ENCODE measurements at places on chromosomes 2 and 18. TPM values are rescaled to one million over a fixed set of nuclear protein-coding genes. Genes with fewer than 3 reads are reported as not detected.

- H3K36me3 ChIP-seq: no peaks in the 10 kb centered on the region
- H3K27ac ChIP-seq: no peak overlapping the region
- no peaks in the 10 kb centered on the region for H3K4me1 ChIP-seq
- H3K27me3 ChIP-seq: peaks cover 6% of the 10 kb centered on the region
These were observed 725 bp upstream of the LAMA3 start for GRCh38 chr18:23688528-23688927.

DNA sequence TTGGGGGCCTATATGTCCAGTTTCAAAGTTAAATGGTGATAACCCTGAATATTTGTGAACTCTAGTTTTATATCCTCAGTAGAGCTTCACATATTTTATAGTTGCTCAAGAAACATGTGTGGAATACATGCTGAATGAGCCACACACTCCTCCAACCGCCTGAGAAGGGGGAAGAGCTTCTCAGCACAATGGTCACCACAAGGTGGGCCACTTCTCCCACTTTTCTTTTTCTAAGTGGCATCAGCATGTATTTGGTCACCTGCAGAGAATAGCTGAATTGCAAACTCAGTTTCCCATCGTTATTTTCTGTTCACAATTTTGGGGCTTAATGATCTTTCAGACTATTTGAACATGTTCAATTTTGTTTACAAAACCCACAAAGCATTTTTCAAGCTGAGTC is 340.5 kb downstream of the PARD3B start:
- H3K4me1 ChIP-seq: no peaks in the 10 kb centered on the region
- H3K27me3 ChIP-seq: no peaks in the 10 kb centered on the region
- no peak for DNase-seq
- H3K27ac ChIP-seq: no peak overlapping the region

GRCh38 chr2:113039719-113040118 is 12.9 kb downstream of the IL36B start:
- H3K27me3 ChIP-seq: peaks cover 3% of the 10 kb centered on the region
- H3K4me3 ChIP-seq: no peak overlapping the region
- no peaks in the 10 kb centered on the region for H3K36me3 ChIP-seq
- no peak overlapping the region for H3K27ac ChIP-seq
- DNase-seq: no peak
- no peaks in the 10 kb centered on the region for H3K4me1 ChIP-seq

DNA sequence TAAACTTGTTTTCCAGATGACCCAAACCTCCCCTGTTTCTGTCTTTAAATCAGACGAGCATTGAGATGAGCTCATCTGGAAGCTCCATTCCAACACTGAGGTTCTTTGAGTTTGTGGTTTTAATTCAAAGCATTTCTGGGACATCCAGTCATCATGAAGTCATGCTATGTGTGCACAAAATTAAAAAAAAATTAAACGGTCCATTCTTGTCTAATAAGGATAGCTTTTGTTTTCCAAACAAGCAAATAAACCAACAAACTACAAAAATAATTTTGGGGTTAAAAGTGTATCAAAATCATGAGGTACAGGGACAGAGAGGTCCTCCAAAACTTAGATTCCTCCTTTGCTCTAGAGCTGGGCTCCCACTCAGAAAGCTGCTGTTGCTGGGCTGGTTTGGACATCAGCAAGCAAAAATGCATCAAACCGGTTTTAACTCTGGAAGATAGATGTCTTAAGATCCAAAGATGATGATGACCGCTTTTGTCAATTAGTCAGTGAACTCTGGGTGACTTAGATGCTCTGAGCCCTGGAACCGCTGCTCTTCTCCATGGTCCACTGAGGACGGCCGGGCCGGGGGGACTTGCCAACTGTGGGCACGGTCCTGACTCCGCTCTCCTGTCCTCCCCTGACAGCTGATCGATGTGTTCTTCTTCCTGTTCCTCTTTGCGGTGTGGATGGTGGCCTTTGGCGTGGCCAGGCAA is 65.4 kb downstream of the TRPM8 start:
- H3K4me3 ChIP-seq: no peak overlapping the region
- H3K4me1 ChIP-seq: peaks cover 23% of the 10 kb centered on the region

DNA sequence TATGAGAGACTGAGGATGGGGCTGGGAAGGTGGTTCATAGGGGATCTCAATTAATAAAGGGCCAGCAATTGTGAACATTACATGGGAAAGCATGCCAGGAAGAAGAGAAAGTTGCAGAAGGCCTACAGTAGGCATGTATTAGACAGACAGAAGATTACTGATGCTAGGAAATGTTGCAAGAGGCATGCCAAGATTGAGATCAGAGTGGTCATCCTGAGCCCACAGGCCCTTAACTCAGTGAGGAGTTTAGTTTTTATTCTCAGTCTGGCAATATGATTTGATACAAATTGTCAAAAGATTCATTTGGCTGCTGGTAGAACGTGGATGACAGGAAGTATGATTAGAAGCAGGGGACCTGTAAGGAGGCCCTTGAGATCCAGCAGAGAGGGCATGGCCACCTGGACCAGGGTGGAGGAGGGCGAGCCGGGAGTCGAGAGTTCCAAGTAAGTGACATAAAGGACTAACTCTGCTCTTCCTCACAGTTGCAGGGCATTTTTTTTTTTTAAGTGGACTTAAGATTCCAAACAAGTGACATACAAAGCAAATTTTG is 54.9 kb downstream of the EPHA4 start:
- peaks cover 2% of the 10 kb centered on the region for H3K4me1 ChIP-seq
- no peaks in the 10 kb centered on the region for H3K27me3 ChIP-seq
- H3K27ac ChIP-seq: no peak overlapping the region
- no peak for DNase-seq
- H3K4me3 ChIP-seq: no peak overlapping the region

DNA sequence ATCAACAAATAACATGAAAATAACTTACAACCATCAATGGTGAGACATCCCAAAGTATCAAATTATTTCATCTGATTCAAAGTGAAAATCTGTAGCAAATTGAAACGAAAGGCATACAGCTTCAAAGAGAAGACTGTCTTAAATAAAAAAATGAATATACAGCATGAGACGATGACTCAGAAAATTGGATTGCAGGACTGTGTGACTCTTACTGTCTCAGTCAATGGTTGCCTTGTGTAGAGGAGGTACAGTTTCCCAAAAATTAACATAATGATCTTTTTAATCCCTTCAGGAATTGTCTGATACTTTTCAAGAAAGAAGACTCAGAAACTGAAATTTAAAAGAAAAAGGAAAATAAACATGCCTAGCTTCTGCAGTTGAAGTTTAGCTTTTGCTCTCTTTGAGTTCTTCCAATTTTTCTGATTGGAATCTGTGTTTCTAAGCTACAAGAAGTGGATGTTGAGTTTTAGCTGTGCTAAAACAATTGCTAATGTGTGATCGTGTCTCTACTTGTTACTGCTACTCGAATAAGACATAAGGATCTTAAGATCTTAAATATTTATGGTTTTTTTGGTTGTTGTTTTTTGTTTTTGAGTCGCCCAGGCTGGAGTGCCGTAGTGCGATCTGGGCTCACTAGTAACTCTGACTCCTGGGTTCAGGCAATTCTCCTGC is 41.1 kb upstream of the EPB41L3 start:
- no peaks in the 10 kb centered on the region for H3K4me1 ChIP-seq
- no peak overlapping the region for H3K4me3 ChIP-seq
- no peaks in the 10 kb centered on the region for H3K36me3 ChIP-seq
- no peaks in the 10 kb centered on the region for H3K27me3 ChIP-seq

- no peak overlapping the region for H3K4me3 ChIP-seq
- H3K36me3 ChIP-seq: no peaks in the 10 kb centered on the region
- H3K27me3 ChIP-seq: no peaks in the 10 kb centered on the region
- no peak for DNase-seq
These were observed 391.0 kb downstream of the TMX3 start for GRCh38 chr18:68323921-68324320.

DNA sequence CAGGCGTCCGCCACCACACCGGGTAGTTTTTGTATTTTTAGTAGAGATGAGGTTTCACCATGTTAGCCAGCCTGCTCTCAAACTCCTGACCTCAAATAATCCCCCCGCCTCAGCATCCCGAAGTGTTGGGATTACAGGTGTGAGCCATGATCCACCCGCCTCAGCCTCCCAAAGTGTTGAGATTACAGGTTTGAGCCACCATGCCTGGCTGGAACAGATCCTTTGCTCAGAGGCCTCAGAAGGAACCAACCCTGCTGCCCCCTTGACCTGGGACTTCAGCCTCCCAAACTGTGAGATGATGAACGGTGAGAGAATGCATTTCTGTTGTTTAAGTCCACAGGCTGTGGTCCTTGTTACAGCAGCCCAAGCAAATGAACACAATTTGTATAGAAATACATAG is 67.0 kb downstream of the NCAPH start:
- H3K4me1 ChIP-seq: no peaks in the 10 kb centered on the region
- H3K36me3 ChIP-seq: no peaks in the 10 kb centered on the region
- H3K27me3 ChIP-seq: peaks cover 8% of the 10 kb centered on the region
- no peak overlapping the region for H3K4me3 ChIP-seq
- DNase-seq: no peak

DNA sequence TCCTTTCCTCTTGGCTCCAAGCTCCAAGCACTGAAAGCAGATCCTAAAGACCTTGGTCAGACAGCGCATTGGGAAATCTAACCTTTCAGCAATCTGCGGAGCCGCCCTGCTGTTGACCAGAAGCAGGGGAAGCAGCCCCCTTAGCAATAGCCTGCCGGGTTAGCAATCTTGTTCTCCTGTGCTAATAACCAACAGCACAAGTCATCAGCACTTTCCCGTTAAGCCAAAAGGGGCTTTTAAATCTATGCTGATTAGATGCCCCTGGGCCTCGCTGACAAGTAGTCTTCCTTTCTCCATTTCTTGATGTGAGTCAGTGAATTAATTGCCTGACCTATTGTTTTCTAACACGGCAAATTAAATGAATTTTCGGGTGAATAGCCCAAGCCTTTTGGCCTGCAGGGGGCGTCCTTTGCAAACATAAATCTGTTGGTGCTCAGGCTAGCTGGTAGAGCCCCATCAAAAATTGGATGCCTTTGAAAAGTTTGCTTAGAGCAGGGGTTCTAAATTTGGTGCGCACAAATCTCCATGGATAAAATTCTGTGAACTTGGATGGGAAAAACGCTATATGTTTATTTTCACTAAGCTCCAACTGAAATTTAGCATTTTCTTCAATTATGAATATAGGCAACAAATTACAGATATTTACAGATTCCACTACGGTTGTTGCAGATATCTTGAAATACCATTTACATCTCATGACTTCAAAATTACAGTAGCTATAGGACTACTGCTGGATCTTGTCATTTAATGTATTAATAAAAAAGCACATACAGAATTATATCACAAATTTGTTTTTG is 24.6 kb downstream of the MAIP1 start:
- H3K4me1 ChIP-seq: peaks cover 11% of the 10 kb centered on the region
- H3K36me3 ChIP-seq: no peaks in the 10 kb centered on the region
- no peaks in the 10 kb centered on the region for H3K27me3 ChIP-seq
- DNase-seq: peak; percentile 91
- no peak overlapping the region for H3K4me3 ChIP-seq

Gene RASGRP3
- polyA plus RNA-seq: 2.2 TPM

Gene SERPINB3
- not detected for polyA plus RNA-seq

Gene PLCD4
- 4.1 TPM for polyA plus RNA-seq

Gene CDH20
- 0.12 TPM for polyA plus RNA-seq

All from fibroblast of lung (primary cell).